WTC11 (cell line): ENCODE measurements at places on chromosomes 6 and 20.

DNA sequence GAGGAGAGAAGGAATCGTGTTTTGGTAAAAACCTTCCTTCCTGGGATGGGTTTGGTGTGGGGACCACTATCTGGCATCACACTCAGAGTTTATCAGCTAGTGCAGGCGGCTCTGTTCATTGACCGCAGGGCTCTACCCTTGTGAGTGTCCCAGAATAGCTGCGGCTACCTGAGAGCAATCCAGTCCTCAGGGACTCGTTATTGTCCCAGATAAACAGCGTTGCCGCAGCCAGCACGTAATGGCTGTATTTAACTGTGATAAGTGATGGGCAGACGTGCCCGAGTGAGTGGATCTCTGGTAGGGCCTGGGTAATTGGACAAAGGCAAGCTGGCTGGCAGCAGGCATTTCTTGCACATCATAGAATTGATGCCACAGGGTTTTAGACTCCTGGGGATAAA is 163.3 kb downstream of the SOBP start:
- DNase-seq, result no peak

GRCh38 chr20:57777911-57778310 is 68.1 kb upstream of the PMEPA1 start:
- no peak for DNase-seq

GRCh38 chr6:37636801-37637561 is 60.7 kb downstream of the MDGA1 start:
- DNase-seq, result no peak

DNA sequence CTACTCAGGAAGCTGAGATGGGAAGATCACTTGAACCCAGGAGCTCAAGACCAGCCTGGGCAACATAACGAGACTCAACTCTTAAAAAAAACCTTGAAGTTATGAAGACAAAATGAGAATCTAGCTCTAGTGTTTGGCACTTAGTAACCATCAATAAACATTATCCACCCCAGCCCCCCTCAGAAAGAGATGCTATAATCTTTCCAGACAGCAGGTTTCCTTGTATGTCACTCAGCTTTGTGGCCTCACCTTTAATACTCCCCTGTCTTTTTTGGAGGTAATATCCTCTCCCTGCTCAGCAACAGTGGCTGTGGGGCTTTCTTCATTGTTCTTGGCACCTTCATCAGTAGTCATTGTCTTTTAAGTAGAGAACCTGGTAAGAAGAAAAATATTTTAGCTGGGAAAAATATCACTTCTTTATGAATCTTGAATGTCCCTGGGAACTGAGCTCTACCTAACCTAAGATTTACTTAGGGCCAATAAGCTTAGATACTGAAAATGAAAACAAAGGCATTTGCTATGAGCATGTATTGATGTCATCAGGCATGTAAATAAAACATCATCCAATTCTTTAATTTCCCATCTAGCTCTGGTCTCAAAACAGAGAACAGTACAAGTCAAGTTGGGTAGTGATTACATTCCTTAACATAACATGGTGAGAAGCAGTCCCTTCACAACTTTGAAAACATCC is 46.1 kb downstream of the FKBP5 start:
- no peak for DNase-seq

- no peak for DNase-seq
Observed at GRCh38 chr6:3061501-3061941, 6.8 kb upstream of the RIPK1 start.

DNA sequence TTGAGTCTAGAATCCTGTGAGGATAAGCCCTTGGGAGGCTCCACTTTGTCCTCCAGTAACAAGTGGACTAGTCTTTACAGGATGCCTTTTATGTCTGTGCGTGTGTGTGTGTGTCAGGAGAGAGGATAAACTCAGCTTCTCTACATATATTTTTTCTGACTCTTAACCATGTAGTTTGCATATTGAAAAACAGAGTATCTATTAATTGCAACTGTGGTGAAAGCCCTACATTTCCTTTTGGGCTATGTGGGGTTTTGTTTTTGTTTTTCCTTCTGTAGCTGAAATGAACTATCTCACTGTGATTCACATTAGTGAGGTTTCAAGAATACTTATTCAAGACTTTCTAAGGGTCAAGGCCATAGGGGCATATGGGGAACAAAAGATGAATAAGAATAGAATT is 17.7 kb downstream of the TPBG start:
- DNase-seq, result no peak

DNA sequence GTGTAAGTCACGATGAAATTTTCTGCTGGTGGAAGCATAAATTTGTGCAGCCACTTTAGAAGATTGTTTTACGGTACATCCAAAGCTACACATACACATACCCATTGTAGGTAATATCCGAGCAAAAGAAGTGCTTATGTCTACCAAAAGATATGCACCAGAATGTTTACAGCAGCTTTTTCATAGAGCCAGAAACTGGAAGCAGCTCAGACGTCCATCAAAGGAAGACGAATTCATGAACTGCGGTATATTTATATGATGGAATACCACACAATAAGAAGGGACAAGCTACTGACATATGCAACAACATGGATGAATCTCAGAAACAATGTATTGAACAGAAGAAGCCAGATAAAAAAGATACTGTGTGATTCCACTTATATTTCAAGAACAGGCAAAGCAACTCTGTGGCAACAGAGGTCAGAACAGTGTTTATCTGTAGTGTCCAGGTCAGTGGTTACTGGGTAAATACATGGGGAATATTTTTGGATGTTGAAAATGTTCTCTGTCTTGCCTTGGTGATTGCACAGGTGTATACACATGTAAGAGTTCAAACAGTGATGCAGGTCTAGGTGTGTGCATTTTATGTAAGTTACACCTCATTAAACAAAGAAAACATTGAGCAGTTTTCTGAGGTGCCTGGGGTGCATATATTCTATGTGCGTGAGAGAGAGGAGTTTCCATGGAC is 51.9 kb upstream of the EXOC2 start:
- no peak for DNase-seq

DNA sequence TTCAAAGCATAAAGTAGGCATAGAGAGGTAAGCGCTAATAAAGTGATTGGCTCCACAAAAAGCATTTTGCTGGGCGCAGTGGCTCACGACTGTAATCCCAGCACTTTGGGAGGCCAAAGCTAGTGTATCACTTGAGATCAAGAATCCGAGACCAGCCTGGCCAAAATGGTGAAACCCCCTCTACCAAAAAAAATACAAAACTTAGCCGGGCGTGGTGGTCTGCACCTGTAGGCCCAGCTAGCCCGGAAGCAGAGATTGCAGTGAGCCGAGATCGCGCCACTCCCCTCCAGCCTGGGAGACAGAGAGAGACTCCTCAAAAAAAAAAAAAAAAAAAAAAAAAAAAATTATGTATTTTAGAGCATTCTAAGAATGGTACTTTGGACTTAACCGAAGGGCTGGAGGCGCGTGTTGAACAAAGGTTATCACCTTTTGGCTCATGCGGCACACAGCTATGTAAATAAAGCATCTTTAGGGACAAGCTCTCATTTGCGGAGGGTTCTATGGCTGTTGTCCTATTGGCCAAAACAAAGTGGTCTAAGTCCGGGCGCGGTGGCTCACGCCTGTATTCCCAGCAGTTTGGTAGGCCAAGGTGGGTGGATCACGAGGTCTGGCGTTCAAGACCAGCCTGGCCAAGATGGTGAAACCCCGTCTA is 17.4 kb downstream of the HFE start:
- no peak for DNase-seq

- peak; percentile 24 for DNase-seq
Observed at GRCh38 chr6:42498473-42499128, 46.9 kb upstream of the TRERF1 start.

- DNase-seq, result no peak
Observed at GRCh38 chr6:137873273-137873762, 6.3 kb downstream of the TNFAIP3 start.

GRCh38 chr6:159301810-159302593 is 132.8 kb downstream of the FNDC1 start:
- no peak for DNase-seq

- DNase-seq, result no peak
Observed at GRCh38 chr6:129141499-129141898, 258.6 kb downstream of the LAMA2 start.

GRCh38 chr6:146961831-146962230 is 242.4 kb upstream of the STXBP5 start:
- no peak for DNase-seq

- DNase-seq, result no peak
Observed at GRCh38 chr6:127022302-127022701, 96.2 kb upstream of the RSPO3 start.

DNA sequence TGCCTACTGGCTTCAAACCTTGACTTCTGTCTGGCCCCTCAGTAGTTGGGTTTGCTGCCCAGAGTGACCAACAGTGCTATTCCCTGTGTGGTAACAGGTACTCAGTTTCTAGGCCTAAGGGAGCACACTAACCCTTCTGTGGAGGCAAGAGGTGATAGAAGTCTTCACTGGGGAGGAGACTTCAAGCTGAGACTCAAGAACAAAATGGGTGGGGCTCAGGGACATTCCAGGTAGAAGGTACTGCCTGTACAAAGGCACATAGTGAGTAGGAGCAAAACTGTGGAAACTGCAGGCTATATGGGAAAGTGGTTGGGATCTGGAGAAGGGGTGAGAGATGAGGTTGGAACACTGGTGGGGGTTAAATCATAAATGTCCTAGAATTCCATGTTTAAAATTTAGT is 2.3 kb upstream of the SCAND1 start:
- DNase-seq, result no peak

GRCh38 chr20:49896204-49896603 is 19.1 kb downstream of the SPATA2 start:
- DNase-seq, result no peak

DNA sequence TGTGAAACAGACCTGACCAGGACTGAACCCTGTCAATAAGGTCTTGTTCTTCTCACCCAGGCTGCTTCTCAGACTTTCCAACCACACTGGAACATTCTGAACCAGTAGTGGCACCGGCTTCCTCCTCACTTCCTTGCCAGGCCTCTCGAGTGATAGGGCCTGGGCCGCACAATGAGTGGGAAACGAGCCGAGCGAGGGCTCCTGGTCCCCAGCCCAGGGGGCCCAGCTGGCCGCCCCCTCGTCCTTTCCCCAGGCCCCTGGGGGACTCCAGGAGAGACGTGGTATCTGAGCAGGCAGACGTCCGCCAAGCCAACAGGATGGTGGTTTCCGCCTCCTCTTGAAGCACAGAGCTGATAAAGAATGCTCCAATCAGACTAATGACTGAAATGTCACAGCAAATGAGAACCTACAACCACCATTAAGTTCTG is 117.9 kb downstream of the GMDS start:
- DNase-seq, result no peak

GRCh38 chr20:38726804-38727606 is 2.7 kb downstream of the SLC32A1 start:
- peak; percentile 98 for DNase-seq

- no peak for DNase-seq
Observed at GRCh38 chr20:53324816-53325215, 268.8 kb downstream of the ZNF217 start.

- no peak for DNase-seq
Observed at GRCh38 chr20:37868851-37869333, 34.0 kb upstream of the VSTM2L start.

GRCh38 chr6:7111095-7111690 is 3.4 kb downstream of the RREB1 start:
- DNase-seq, result no peak

DNA sequence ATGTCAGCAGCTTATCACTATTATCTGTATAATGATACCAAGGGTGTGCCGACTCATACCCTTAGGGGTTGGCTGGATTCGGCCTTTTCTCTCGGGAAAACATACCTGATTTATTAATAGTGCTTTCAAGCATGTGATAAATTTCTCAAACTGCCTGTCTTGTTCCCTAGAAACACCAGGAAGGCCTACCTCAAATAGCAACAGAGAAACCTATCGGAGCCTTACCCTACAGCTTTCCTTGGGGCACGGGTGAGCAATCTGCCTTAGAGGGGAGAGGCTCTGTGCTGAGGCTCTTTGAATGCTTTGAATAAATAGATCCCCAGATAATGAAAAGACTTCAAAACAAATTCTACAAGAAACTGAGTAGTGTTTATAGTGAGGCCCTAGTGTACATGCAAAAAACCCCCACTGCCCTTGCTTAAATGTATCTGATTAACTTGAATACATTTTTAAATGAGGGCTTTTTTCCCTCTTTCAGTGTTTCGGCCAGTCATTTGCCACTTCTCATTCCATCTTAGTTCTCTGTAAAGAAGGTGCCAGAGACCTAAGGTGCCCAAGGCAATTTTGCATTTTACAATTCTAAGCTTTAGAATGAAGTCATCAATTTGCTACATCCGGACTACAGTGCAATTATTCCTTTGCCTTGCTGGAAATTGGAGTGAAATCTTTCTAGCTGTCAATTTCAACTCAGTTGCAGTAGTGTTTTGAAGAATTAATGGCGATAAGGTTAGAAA is 320.1 kb downstream of the ESR1 start:
- DNase-seq, result no peak

DNA sequence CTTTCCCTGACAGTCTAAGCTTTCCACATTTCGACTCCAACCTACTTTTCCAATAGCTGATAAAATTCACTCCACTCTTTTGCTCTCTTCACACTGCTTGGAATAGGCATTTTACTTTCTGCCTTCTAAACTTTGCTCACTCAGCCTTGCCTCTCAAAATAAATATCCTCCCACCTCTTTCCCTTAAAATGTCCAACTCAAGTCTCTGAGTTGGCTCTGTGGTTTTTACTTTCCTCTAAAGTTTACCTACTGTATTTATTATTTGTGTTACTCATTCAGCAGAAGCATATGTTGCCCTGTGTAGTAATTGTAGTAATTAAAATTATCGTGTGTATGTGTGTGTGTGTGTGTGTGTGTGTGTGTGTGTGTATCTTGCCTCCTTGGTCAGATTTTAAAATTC is 20.0 kb upstream of the CDYL start:
- no peak for DNase-seq

GRCh38 chr20:3875378-3875974 is 13.7 kb upstream of the PANK2 start:
- no peak for DNase-seq

- DNase-seq, result no peak
Observed at GRCh38 chr6:151341476-151342195, 49.7 kb downstream of the ZBTB2 start.

DNA sequence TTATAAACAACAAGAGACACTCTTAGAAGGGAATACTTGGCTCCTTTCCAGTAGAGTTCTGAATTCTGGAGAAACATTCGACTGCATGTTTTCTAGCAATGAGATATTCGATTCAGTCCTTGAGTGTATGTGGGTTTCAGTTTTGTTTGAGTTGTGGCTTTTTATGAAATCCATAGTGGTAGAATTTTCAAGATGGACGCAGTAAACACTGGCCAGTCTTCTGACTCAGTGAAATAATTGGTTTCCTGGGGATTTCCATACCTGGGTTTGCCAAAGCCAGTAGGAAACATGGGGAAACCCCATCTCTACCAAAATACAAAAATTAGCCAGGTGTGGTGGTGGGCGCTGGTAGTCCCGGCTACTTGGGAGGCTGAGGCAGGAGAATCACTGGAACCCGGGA is 273.5 kb upstream of the PLCB4 start:
- DNase-seq, result no peak

GRCh38 chr6:7652957-7653356 is 63.0 kb downstream of the SNRNP48 start:
- no peak for DNase-seq
